Smooth muscle cell of trachea (primary cell): ENCODE measurements at places on chromosomes 3 and 15. TPM values are rescaled to one million over a fixed set of nuclear protein-coding genes. Genes with fewer than 3 reads are reported as not detected.

CDHR4 gene
- total RNA-seq = 0.33 TPM in 1 of 2 replicates, not detected in the other

EPHA3 gene
- total RNA-seq = 1.5 and 3.3 TPM in 2 replicates

IL17RE gene
- total RNA-seq = 1.5 and 2.8 TPM in 2 replicates

ZBTB11 gene
- total RNA-seq = 22.5 and 23.0 TPM in 2 replicates

MUC4 gene
- not detected in 2 replicates for total RNA-seq

C3orf62 gene
- 1.3 and 2.3 TPM in 2 replicates for total RNA-seq

CHRNA3 gene
- not detected in 2 replicates for total RNA-seq

UBAP1L gene
- total RNA-seq = 1.5 and 2.0 TPM in 2 replicates

CD80 gene
- total RNA-seq = 0.33 TPM in 1 of 2 replicates, not detected in the other

CLDN18 gene
- total RNA-seq = under 0.01 TPM in 1 of 2 replicates, not detected in the other

SLC15A2 gene
- total RNA-seq = under 0.01 and 0.50 TPM in 2 replicates

C3orf70 gene
- 0.66 and 0.87 TPM in 2 replicates for total RNA-seq

CAMKV gene
- total RNA-seq = not detected in 2 replicates

LEKR1 gene
- total RNA-seq = 0.50 and 5.1 TPM in 2 replicates

PLSCR2 gene
- total RNA-seq = not detected in 2 replicates

ACKR4 gene
- 32.6 and 33.6 TPM in 2 replicates for total RNA-seq

IL5RA gene
- total RNA-seq = not detected in 2 replicates

ABHD5 gene
- 41.2 and 44.8 TPM in 2 replicates for total RNA-seq

COMMD4 gene
- total RNA-seq = 67.8 and 141 TPM in 2 replicates

ONECUT1 gene
- not detected in 2 replicates for total RNA-seq

SMAD6 gene
- 16.6 and 23.3 TPM in 2 replicates for total RNA-seq

DUOXA1 gene
- total RNA-seq = 0.17 TPM in 1 of 2 replicates, not detected in the other

CHRNB4 gene
- total RNA-seq = not detected in 2 replicates

GRAMD2A gene
- 0.15 and 0.33 TPM in 2 replicates for total RNA-seq

SNURF gene
- total RNA-seq = 14.0 and 17.2 TPM in 2 replicates

TMEM158 gene
- total RNA-seq = 46.0 and 82.2 TPM in 2 replicates

GP5 gene
- total RNA-seq = 0.17 TPM in 1 of 2 replicates, not detected in the other

RTP3 gene
- not detected in 2 replicates for total RNA-seq

TGM5 gene
- total RNA-seq = not detected in 2 replicates

ISL2 gene
- 0.58 and 3.6 TPM in 2 replicates for total RNA-seq

GRK7 gene
- under 0.01 TPM in 1 of 2 replicates, not detected in the other for total RNA-seq

MFN1 gene
- 49.1 and 75.3 TPM in 2 replicates for total RNA-seq

ETV5 gene
- total RNA-seq = 25.8 and 36.5 TPM in 2 replicates

CCDC191 gene
- total RNA-seq = 2.6 and 4.2 TPM in 2 replicates

FBLN2 gene
- total RNA-seq = 195 and 656 TPM in 2 replicates

RAB6B gene
- 0.44 and 1.2 TPM in 2 replicates for total RNA-seq

FBXO45 gene
- total RNA-seq = 5.0 and 9.0 TPM in 2 replicates

PTPRG gene
- 54.1 and 58.2 TPM in 2 replicates for total RNA-seq

OR5K2 gene
- total RNA-seq = not detected in 2 replicates

TMIE gene
- total RNA-seq = under 0.01 TPM in 1 of 2 replicates, not detected in the other
